ENCODE measurements at places on chromosomes 1 and 21. TPM values are rescaled to one million over a fixed set of nuclear protein-coding genes. Genes with fewer than 3 reads are reported as not detected.

The PHLDA3 gene
- total RNA-seq: 5.6 TPM

The PPIH gene
- 19.5 TPM for total RNA-seq

The HSD3B1 gene
- not detected for total RNA-seq

The ASPM gene
- 25.3 TPM for total RNA-seq

The NPHS2 gene
- total RNA-seq: not detected

The PKNOX1 gene
- 21.1 TPM for total RNA-seq

The FAM72D gene
- total RNA-seq: 1.4 TPM

The SLC45A1 gene
- 4.2 TPM for total RNA-seq

The PTPRC gene
- 4.4 TPM for total RNA-seq

The NEXN gene
- total RNA-seq: 3.2 TPM

The DNAJC16 gene
- total RNA-seq: 14.2 TPM

The CFAP45 gene
- total RNA-seq: 1.1 TPM

The PGLYRP4 gene
- not detected for total RNA-seq

The LMNA gene
- total RNA-seq: 26.9 TPM

The ADIPOR1 gene
- 38.7 TPM for total RNA-seq

The FAM3B gene
- not detected for total RNA-seq

The GLMN gene
- 27.8 TPM for total RNA-seq

The IRF6 gene
- 1.8 TPM for total RNA-seq

Measured in cerebellum (tissue), 4 donors.